ENCODE measurements at places on chromosomes 6 and 20. TPM values are rescaled to one million over a fixed set of nuclear protein-coding genes. Genes with fewer than 3 reads are reported as not detected.

DNA sequence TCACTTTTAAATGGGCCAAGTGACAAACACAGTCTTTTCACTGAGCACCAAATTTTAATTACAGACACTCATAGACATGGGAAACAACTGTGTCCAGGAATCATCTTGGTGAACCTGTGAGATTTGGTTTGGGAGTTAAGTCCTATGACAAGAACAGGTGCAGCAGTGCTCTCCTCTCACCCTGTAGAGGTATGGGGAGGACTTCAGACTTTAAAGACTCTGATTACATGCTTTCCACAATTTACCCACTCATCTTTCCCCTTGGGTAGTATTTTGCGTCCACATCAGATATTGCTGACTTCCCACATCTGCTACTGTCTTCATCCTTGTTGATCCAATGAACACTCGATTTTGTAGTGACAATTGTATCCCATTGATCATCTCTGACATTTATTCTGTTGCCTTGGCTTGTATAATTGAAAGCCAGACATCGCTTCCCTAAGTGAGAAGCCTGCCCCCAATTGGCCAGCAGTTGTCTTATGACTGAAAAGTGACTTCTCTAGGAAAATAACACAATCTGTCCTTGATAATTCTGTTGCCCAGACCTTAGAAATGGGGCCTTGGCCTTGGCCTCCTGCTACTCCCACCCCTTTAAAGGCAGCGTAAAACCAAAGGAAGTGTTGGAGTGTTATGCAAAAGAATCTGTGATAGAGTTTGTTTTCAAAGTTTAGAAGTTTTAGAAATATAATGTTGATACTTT lies 40.0 kb downstream of the TXLNB start:
- no peak for ATAC-seq

PPP1R14C gene
- total RNA-seq: 15.9 TPM

- peak; percentile 68 for ATAC-seq
These were observed 98.7 kb downstream of the BACH2 start for GRCh38 chr6:90197854-90198496.

GRCh38 chr6:56757588-56757984 lies 114.9 kb upstream of the DST start:
- ATAC-seq: peak; percentile 38

PXDC1 gene
- 11.3 TPM for total RNA-seq

GRCh38 chr6:125363039-125363823 lies 61.5 kb upstream of the HDDC2 start:
- ATAC-seq: peak; percentile 90

HEY2 gene
- total RNA-seq: 9.5 TPM

PRL gene
- not detected for total RNA-seq

DNA sequence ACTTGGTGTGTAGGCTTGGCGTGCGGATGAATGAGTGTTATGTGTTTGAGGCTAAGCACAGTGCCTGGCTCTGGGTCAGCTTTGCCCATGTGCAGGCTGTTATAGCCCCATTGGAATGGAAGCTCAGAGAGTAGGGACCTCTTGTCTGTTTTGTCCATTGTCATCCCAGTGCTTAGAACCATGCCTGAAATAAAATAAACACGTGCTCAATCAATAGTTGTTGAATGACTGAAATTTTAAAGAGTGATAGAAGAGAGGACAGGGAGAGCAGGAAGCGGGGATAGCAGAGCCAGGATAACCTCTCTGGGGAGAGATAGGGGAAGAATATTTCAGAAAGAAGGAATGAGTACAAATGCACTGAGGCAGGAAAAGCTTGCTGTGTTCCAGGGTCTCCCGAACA lies 263.9 kb downstream of the HIVEP2 start:
- ATAC-seq: no peak

GRCh38 chr20:15297059-15297875 lies 959.9 kb upstream of the FLRT3 start:
- ATAC-seq: no peak

- ATAC-seq: peak; percentile 16
These were observed 19.2 kb upstream of the CDKN1A start for GRCh38 chr6:36659271-36659670.

- ATAC-seq: peak; percentile 34
These were observed 42.8 kb downstream of the SNHG17 start for GRCh38 chr20:38392356-38392755.

APCDD1L gene
- 0.90 TPM for total RNA-seq

DNA sequence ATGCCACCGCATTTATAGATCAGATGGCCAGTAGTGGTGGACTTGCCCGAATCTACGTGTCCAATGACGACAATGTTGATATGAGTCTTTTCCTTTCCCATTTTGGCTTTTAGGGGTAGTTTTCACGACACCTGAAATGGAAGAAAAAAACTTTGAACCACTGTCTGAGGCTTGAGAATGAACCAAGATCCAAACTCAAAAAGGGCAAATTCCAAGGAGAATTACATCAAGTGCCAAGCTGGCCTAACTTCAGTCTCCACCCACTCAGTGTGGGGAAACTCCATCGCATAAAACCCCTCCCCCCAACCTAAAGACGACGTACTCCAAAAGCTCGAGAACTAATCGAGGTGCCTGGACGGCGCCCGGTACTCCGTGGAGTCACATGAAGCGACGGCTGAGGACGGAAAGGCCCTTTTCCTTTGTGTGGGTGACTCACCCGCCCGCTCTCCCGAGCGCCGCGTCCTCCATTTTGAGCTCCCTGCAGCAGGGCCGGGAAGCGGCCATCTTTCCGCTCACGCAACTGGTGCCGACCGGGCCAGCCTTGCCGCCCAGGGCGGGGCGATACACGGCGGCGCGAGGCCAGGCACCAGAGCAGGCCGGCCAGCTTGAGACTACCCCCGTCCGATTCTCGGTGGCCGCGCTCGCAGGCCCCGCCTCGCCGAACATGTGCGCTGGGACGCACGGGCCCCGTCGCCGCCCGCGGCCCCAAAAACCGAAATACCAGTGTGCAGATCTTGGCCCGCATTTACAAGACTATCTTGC lies 725 bp downstream of the EEF1A1 start:
- ATAC-seq: peak; percentile 2

MAN1A1 gene
- total RNA-seq: 3.3 TPM

DNA sequence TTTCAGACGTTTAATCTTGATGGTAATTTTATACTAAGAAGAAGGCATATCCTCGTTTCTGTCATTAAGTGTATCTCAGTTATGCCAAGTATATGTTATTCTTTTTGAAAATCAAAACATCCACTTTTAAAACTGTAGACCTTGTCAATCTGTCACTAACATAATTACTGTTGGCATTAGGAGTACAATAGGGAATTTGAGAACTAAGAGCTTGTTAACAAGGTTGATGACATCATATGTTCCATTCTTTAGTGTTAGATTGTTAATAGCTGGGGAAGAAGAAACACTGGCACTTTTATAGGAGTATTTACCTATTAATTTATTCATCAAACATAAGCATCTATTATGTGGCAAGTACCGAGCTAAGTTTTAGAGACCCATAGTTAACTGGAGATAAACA lies 76.2 kb downstream of the MAP3K4 start:
- ATAC-seq: no peak

ZBP1 gene
- 0.29 TPM for total RNA-seq

PSORS1C2 gene
- not detected for total RNA-seq

DNA sequence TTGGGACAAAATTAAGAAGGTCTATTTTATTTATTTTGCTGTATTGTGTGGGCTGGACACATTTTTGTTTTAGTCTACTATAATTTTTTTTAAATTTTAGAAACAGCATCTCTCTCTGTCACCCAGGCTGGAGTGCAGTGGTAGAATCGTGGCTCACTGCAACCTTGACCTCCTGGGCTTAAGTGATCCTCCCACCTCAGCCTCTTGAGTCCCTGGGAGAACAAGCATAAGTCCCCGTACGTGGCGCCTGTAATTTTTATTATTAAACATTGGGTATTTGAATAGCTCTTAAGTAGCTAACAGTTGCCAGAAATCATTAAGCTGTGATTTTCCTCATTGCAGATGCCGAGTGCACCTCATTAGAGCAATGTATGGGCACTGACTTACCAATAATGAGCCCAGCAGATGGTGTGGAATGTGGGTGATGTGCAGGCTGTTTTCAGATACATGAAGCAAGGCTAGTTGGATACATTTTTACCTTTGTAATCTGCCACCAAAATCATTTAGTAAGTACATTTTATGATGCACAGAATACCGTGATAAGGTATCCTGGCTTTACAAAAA lies 10.3 kb upstream of the MAS1 start:
- ATAC-seq: no peak

GRCh38 chr6:90795078-90795477 lies 208.2 kb upstream of the MAP3K7 start:
- no peak for ATAC-seq

GRCh38 chr6:164109770-164110140 lies 695.2 kb downstream of the QKI start:
- no peak for ATAC-seq

DNA sequence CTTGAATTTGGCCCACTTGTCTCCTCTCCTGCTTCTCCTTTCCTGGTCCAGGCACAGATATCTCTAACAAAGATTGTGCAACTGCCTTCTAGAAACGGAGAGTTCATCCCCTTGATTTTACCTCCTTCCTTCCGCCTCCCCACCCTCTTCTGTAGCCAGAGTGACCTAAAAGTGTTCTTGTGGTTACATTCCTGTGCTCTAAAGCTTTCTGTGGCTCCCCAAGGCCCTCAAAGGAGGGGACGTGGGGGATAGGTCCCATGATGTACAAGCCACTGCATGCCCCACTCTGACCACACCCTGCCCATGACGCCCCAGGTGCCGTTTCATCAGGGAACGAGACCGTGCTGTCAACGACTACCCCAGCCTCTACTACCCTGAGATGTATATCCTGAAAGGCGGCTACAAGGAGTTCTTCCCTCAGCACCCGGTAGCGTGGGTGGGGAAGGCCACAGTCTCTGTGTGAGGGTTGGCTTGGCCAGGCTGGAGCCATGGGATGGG lies 8.2 kb downstream of the CDC25B start:
- ATAC-seq: no peak

- ATAC-seq: no peak
These were observed 38.7 kb downstream of the NCOA7 start for GRCh38 chr6:125829433-125829832.

DNA sequence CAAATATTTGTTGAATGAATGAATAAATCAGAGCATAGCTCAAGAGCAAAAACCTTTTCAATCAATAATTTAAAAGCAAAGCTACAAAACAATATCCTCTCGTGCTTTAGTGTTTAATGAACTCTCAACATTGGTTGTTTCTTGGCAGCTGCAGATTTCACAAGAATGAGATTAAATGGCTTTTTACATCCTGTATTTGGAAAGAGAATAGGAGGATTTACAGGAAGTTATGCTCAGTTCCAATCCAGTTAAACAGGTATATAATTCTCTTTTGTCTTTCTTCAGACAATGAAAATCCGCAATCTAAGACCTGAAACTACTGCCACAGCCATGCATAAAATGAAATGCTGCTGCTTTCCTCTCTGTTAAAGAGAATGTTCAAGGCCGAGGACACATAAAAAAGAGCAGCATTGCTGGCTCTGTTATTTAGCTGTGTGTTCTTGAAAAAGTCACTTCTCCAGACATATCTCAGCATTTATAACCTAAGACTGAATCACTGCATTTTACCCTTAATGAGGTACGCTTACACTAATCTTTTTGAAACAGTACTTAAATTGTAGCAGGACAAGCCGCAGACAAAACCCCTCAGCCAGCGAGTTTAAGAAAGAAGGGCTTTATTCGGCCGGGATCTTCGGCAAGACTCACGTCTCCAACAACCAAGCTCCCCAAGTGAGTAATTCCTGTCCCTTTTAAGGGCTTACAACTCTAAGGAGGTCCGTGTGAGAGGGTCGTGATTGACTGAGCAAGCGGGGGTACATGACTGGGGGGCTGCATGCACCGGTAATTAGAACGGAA lies 3.6 kb downstream of the C6orf52 start:
- ATAC-seq: no peak

DNA sequence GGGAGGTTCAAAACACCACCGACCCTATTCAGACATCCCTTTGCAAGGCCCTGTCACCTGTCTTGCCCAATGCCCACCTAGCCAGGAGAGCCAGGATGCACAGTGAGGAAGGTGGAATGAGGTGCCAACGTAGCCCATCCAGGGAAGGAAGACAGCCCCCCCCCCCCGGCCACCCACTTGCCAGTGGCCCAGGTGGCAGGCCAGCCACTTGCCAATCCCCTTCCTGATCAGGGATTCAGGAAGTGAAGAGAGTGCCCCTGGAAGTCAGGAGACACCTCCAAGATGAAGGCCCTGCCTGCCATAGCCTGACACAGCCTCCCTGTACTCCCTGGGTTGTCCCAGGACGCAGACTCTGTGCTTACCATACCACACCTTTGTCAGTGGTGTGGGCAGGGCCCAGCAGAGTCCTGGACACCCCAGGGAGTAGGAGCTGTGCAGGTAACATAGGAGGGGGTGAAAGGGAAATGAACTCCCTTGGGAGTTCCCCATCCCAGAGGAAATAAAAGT lies 54.7 kb downstream of the MRPL14 start:
- no peak for ATAC-seq

Measured in motor neuron (in vitro differentiated cells).